Activated T-helper 1 cell treated with anti-CD3 and anti-CD28 coated beads, Interleukin-2, amount 50 U/mL, for 16 hours (primary cell): ENCODE measurements at places on chromosomes 1 and 21.

- DNase-seq, result no peak
These were observed 3.1 kb downstream of the CTBS start for GRCh38 chr1:84571150-84571535.

GRCh38 chr1:110897681-110898080 is 24.7 kb downstream of the CD53 start:
- no peak for DNase-seq

DNA sequence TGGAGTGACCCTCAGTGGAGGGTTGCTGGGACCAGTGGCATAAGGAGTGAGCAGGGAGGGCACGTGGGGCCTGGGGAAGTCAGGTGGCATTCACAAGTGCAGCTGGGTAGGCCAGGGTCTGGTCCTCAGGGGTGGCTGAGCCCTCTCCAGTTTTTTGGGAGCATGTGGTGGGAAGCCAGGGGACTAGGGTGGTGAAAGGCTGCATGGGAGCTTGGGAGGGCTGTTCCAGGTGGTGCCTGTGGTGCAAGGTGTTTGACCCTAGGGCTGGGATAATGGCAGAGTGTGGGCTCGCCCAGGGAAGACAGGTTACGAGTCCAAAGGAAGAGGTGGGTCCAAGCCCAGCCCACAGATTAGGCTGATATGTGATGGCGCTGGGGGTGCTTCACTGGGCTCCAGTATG is 30.5 kb downstream of the MAN1C1 start:
- no peak for DNase-seq

DNA sequence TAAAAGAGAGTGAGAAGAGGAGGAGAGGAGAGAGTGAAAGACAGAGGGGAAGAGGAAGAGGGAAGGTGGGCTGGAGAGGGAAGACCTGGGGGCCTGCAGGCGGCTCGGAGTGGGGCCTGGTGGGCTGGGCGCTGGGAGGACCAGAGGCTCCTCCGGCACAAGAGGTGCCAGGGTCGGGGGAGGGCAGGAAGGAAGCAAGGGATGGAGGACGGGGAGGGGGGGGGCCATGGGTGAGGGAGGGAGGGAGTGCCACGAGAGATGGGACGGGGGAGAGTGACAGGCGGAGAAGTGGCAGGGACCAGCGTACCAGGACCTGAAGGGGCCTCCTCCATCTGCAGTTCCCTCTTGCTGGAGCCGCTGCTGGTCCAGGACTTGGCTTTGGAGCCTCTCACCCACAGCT is 87.7 kb downstream of the CASZ1 start:
- DNase-seq, result no peak

DNA sequence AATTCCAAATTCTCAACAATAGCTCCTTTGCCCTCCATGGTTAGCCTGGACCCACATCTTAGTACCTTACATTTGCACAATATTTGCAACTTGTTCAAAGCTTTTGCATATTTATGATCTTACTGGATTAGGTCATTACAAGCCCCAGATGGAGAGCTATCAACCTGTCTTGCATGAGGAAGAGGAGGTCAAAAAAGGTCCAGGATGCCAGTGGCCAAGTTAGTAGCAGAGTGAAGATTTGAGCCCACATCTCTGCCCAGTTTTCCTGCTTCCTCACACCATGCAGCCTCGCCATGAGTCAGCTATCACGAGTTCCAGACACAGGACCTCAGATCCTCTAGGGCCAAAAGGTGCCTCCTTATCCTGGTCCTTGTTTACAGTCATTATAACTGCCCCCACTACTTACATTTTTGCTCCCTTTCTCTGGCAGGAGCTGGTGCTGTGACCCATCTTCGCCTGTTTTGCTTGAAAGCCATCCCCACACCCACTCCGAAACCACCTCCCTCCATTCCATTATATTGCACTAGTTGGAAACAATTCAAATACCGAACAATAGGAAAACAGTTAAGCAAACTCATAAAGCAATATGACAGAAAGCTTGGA is 5.0 kb upstream of the AHCYL1 start:
- DNase-seq, result no peak

GRCh38 chr1:212710566-212710965 is 10.9 kb upstream of the BATF3 start:
- no peak for DNase-seq

DNA sequence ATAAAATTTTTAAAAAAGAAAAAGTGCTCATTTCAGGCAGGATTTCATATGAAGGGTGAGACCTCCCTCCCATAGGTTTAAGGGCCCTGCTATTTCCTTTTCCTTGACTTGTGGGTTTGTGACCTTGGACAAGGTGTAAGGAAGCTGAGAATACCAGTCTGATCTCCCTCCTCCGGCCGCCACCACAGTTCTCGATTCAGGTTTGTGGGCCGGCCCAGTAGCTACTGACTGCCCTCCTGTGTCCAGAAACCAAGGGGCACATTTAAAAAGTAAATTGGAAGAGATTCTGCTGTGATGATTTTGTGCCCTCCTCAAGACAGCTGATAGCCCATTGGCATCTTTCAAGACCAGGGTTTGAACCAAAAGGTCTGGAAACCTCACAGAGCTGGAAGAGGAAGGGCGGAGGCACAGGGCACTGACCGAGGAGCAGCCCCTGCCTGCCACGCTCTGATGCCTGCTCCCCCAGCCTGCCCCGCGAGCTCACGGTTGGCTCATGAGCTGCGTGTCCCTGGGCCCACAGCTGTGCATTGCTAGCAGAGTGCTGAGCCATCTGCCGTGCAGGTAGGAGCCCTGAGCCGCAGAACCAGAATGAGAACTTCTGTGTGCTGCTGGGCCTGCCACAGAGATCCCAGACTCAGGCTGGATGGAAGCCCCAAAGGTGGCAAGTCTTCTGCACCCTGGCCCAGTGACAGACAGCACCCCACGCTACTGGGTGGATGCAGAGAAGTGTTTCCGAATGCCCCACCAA is 348.7 kb downstream of the NPHP4 start:
- no peak for DNase-seq

GRCh38 chr21:18542081-18542480 is 138.5 kb upstream of the TMPRSS15 start:
- no peak for DNase-seq

- DNase-seq, result no peak
These were observed 5.3 kb upstream of the DENND4B start for GRCh38 chr1:153951801-153952200.

- no peak for DNase-seq
These were observed 29.8 kb downstream of the PADI6 start for GRCh38 chr1:17401841-17402240.

GRCh38 chr1:6870086-6870485 is 84.8 kb downstream of the CAMTA1 start:
- no peak for DNase-seq

GRCh38 chr1:34549199-34549598 is 205.6 kb upstream of the GJB5 start:
- no peak for DNase-seq

- no peak for DNase-seq
These were observed 33.1 kb downstream of the WDR4 start for GRCh38 chr21:42846221-42846620.

- no peak for DNase-seq
These were observed 19.8 kb upstream of the ARTN start for GRCh38 chr1:43913666-43914360.
